ENCODE measurements at places on chromosomes 3 and 15.

DNA sequence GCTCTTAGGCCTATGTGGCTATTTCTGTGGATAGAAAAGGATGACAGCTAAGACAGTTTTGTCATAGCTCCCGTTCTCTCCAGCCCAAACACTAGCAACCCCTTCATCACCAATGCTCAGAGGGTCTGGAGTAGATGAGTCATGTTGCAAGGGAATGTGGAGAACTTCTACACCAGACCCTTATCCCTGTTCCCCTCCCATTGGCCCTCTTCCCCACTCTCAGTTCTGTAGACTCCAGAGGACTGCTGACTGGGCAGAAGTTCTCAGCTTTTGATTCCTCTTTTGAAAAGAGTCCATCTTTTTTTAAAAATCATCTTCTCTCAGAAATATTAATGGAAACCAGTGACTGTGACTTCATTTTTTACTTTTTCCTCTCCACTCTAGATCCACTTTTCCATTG, 2.4 kb upstream of the MYZAP start:
- DNase-seq, result no peak

DNA sequence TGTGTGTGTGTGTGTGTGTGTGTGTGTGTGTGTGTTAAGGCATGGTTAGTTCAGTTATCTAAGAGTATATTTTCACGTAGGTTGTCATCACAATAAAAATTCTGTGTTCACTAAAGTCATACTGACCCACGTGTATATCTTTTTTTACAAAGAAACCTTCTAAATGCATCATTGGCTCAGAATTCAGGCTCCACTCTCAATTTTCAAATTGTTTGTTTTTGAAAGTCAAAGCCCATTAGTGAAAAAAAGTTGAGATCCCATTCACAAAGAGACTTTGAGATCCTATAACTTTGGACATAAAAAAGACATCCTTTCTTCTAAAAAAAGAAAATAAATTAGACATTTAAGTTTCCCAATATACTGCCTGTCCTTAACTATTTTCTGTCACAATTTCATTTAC, 59.3 kb downstream of the GBE1 start:
- no peak for DNase-seq

GRCh38 chr15:40928821-40929659, at the start of gene DLL4:
Gene DLL4 (plus strand): TSS chr15:40929340. CDS start chr15:40929669, 329 bp downstream.
- DNase-seq, result peak; percentile 34

GRCh38 chr15:99721896-99722295, 11.3 kb downstream of the LYSMD4 start:
- no peak for DNase-seq

GRCh38 chr3:156290924-156291271, 170.5 kb downstream of the KCNAB1 start:
- DNase-seq, result no peak

- DNase-seq, result no peak
Measured at GRCh38 chr3:120399372-120399771, 50.2 kb upstream of the LRRC58 start.

DNA sequence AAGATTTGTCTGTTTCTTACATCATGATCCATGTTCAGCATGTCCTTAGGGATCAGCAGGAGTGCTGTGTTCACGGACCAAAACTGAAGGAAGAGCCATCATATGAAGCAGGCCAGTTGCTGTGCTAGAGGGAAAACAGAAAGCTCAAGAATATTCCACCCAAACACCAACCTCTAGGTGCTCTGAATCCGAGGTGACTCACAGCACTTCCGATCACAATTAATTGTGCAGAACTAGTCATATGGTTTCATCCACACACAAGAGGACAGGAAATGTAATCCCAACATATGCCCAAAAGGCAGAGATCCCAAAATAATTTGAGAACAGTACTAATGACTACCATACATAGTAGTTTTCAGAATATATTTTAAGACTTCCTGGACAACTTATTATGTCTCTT, 257.9 kb upstream of the KCNH8 start:
- DNase-seq, result no peak

GRCh38 chr3:25527336-25527735, 99.3 kb downstream of the RARB start:
- DNase-seq, result no peak

GRCh38 chr3:120302361-120302760, 17.3 kb upstream of the GPR156 start:
- no peak for DNase-seq

DNA sequence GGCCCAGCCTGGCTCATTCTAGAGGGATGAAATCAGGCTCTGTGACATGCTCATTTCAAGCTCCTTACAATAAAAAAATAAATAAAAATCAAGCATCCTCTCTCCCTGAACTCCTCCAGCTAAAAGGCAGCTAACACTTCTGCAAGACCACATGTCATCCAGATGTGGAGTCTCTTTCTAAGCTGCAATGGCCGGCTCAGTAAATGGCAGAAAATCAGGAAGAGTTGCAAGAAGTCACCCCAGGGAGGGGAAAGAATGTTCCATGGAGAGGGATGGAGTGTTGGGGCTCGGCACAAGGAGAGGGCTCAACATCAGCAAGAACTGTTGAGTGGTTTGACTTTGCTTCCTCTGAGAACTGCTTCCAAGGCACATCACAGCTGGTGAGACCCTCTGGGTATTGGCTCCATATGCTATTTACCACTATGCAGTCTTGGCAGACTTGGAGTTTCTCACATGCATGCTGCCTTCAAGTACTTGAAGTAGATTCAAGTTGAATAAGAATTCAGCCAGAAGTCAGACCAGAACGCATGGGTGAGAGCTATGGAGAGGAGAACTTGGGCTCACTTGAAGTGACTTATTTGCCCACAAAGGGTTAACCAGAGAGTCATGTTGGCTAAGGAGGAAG, 689.0 kb downstream of the NTRK3 start:
- DNase-seq, result no peak

DNA sequence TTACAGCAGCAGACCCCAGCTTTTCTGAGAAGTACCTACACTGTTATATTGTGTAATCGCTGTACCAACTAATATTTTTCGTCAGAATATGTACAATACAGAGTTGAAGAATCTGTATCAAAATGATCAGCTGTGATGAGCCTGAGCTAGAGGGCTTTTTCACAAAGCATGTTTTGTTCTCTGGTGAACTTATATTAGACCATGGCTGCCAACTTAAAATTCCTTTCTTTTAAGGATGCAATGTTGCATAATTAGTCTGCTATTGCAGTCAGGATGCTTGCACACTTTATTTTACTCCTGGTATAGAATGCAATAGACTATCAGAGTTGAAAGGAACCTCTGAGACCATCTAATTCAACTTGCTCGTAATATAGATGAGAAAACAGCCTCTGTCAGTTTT, 127.8 kb downstream of the RBMS3 start:
- no peak for DNase-seq

DNA sequence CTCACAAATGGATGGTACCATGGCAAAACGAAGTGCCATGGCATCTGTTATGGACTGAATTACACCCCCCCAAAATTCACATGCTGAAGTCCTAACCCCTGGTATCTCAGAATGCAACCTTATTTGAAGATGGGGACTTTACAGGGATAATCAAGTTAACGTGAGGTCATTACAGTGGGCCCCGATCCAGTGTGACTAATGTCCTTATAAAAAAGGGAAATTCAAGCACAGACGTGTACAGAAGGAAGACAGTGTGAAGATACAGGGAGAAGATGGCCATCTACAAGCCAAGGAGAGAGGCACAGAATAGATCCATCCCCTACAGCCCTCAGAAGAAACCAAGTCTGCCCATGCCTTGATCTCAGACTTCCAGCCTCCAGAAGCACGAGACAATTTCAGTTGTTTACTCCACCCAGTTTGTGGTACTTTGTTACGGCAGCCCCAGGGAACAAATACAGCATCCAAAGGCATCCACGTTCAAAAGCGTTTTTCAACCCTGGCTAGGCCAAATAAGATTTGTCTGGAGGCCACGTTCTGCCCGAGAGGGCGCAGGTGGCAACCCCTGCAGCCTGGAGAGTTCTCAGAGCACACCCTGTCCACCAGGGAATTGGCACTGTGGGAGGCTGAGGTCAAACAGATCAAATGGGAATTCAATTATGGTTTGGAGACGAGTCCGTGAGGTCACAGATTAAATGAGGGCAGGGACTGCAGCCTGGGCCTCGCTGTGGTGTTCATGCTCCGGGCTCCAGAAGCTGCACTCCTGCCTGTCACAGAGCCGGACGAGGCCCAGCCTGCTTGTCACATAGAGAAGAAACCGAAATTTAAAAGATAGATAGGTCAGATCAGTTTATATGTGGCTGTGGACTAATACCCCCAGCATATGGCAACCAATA, 494.8 kb downstream of the SHQ1 start:
- DNase-seq, result no peak

Data from CD4-positive, alpha-beta T cell treated with Interleukin-10 for 1 hour (primary cell).